ENCODE measurements at places on chromosomes 1 and 21.
A peak's percentile ranks its signal among the peaks of the same experiment; 100 is the strongest.

DNA sequence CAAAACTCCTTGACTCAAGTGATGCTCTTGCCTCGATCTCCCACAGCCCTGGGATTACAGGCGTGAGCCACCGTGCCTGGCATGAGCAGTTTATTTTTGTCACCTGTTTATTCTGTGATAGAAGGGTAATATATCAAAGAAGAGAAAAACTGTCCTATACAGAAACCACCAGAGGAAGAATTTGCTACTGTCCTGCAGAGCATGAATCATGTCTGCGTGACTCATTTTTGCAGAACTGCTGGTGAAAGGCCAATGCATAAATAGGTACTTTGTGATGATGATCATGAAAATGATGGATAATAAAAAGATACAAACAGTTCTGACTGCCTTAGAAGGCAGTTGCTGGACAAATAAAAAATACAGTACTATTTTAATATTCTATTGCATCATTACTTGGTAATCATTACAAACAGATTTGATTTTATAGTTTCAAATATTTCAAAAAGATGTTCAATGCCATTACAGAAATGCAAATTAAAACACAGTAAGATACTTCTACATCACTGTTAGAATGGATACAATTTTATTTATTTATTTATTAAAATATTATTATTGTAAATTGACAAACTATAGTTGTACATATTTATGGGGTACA lies 26.5 kb downstream of the RIPPLY3 start:
- H3K4me3 ChIP-seq = no peak overlapping the region
- no peaks in the 10 kb centered on the region for H3K27me3 ChIP-seq
- no peaks in the 10 kb centered on the region for H3K4me1 ChIP-seq
- H3K36me3 ChIP-seq = no peaks in the 10 kb centered on the region

- H3K27ac ChIP-seq = no peak overlapping the region
- peak overlapping the region; percentile 74 for H3K4me3 ChIP-seq
- H3K27me3 ChIP-seq = no peaks in the 10 kb centered on the region
- no peaks in the 10 kb centered on the region for H3K4me1 ChIP-seq
Observed at GRCh38 chr1:42765269-42765668, 1.6 kb downstream of the P3H1 start.

DNA sequence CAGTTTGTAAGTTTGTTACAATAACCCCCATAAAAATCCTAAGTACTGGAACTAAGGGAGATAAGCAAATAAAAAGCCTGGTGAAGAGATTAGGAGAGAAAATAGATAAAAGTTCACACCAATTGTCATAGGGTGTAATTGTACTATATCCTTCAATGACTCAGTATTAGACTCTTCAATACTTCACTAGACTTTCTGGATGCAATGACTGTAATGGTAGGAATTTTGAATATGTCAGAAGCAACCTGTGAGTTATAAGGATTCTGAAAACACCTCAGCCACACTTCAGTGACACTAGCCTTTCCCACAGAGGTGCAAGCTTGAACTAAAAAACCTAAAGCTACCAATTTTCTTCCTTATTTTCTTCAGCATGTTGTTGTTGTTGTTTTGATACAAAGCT lies 147.9 kb downstream of the PTGER3 start:
- no peak overlapping the region for H3K27ac ChIP-seq
- DNase-seq = no peak
- no peaks in the 10 kb centered on the region for H3K36me3 ChIP-seq
- no peak overlapping the region for H3K4me3 ChIP-seq
- H3K4me1 ChIP-seq = no peaks in the 10 kb centered on the region
- no peaks in the 10 kb centered on the region for H3K27me3 ChIP-seq

- H3K36me3 ChIP-seq = no peaks in the 10 kb centered on the region
- peak overlapping the region; percentile 74 for H3K4me3 ChIP-seq
- no peaks in the 10 kb centered on the region for H3K27me3 ChIP-seq
- peak overlapping the region; percentile 86 for H3K27ac ChIP-seq
- DNase-seq = no peak
Observed at GRCh38 chr1:25245809-25246599, 1.2 kb downstream of the RSRP1 start.

DNA sequence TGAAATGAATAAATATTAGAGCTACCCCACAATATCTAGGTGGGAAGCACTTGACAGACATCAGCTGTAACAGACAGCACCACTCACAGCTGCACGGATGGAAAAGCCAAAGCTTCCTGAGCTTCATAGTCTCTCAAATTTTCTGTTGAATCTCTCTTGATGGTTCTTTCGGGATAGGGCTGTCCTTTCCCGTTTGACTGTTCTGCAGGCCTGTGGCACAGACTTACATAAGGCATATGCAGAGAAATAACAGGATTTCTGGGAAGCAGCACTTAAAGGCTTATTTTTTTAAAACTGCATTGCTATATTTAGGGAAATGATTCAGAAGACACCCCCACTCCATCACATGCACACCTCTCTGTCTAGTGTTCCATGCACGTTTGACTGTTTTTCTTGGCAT lies 77.5 kb downstream of the ZNF648 start:
- H3K27ac ChIP-seq = no peak overlapping the region
- H3K36me3 ChIP-seq = no peaks in the 10 kb centered on the region
- no peaks in the 10 kb centered on the region for H3K27me3 ChIP-seq
- no peaks in the 10 kb centered on the region for H3K4me1 ChIP-seq

DNA sequence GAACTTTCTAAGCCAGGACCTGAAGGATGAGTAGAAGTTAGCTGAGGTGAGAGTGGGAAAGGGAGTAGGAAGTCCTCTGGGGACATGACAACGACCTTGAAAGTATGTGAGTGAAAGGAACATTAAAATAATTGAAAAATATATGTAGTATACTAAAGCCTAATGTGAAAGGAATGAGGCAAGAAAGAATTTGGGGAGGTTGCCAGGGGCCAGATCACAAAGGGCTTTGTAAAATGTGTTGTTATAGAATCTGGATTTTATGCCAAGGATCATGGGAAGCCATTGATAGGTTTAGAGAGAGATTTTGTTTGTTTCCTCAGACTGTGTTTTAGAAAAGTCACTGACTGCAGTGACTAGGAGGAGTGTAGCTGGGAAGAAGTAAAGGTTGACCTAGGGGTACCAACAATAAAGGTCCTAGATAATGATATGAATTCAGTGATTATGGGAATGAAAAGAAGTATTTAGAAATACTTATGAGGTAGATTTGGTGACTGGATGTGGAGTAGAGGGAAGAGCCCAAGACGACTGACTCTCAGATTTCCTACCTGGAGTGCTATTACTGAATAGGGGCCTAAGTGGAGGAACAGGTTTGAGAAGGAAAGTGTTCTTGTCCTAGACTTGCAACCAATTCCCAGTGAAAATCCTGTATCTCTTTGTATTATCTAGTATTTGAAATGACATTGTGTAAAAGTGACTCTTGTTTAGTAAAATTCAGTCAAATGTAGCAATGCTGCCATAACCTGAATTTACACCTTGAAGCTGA lies 179.8 kb downstream of the PHTF1 start:
- DNase-seq = no peak
- peaks cover 4% of the 10 kb centered on the region for H3K36me3 ChIP-seq
- H3K4me1 ChIP-seq = peaks cover 3% of the 10 kb centered on the region
- no peak overlapping the region for H3K27ac ChIP-seq
- H3K27me3 ChIP-seq = no peaks in the 10 kb centered on the region
- no peak overlapping the region for H3K4me3 ChIP-seq

GRCh38 chr1:226603022-226603857 lies 54.7 kb downstream of the STUM start:
- DNase-seq = peak; percentile 61
- no peaks in the 10 kb centered on the region for H3K27me3 ChIP-seq
- H3K4me3 ChIP-seq = no peak overlapping the region
- no peaks in the 10 kb centered on the region for H3K4me1 ChIP-seq
- no peak overlapping the region for H3K27ac ChIP-seq
- no peaks in the 10 kb centered on the region for H3K36me3 ChIP-seq

DNA sequence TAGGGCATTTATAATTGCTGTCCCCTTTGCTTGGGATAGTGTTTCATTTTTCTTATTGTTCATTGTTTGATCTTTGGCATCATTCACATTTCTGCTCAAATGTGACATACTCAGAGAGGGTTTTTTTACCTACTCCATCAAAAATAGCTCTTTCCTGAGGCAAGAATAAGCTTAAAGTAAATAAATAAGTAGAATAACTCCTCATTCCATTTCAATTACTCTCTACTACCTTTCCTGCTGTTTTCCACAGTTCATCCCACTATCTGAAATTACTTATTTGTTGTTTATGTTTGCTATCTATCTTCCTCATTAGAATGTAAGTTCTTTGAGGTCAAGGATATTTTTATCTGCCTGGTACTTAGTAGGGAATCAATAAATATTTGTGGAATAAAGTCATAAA lies 119.9 kb downstream of the LRRC40 start:
- H3K36me3 ChIP-seq = no peaks in the 10 kb centered on the region
- no peak for DNase-seq
- H3K4me1 ChIP-seq = no peaks in the 10 kb centered on the region
- H3K27me3 ChIP-seq = no peaks in the 10 kb centered on the region
- no peak overlapping the region for H3K27ac ChIP-seq
- no peak overlapping the region for H3K4me3 ChIP-seq

DNA sequence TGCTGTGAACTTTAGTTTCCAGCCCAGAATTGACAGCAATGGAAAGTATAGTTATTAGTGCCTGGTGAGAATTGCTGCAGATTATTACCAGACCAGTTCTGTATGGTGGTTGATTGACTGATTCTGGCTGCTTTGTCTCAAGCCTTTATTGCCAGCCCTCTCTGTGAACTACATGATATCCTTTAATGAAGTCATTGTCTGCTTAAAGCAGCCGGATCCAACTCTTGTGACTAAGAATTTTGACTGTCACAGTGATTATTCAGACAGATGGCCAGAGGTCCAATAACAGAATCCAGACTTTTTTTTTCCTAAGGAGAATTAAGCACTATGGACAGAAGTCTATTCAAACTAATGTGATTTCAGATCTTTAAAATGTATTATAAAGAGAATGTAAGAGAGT lies 1548.6 kb upstream of the B3GALT2 start:
- no peaks in the 10 kb centered on the region for H3K4me1 ChIP-seq
- no peak overlapping the region for H3K4me3 ChIP-seq
- no peaks in the 10 kb centered on the region for H3K36me3 ChIP-seq
- no peaks in the 10 kb centered on the region for H3K27me3 ChIP-seq

DNA sequence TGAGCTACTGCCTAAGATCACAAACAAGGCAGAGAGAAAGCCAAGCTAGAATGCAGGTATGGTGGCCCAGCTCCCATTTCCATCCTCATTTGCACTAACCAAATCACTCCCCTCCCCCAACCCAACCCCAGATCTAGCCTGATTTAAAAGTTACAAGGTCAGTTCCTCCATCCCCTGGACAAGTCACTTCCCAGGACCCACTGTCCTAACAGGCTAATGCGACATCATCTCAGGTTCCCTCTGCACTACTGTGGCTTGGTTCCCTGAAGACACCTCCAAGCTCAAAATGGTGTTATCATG lies 2.4 kb downstream of the F11R start:
- H3K27me3 ChIP-seq = no peaks in the 10 kb centered on the region
- no peak for DNase-seq
- H3K27ac ChIP-seq = no peak overlapping the region

DNA sequence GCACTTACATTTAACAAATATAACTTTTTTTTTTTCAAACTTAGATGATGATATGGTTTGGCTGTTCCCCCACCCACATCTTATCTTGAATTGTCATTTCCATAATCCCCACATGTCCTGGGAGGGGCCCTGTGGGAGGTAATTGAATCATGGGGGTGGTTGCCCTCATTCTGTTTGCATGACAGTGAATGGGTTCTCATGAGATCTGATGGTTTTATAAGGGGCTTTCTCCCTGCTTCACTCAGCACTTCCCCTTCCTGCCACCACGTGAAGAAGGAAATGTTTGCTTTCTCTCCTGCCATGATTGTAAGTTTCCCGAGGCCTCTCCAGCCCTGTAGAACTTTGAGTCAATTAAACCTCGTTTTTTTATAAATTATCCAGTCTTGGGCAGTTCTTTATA lies 432.6 kb downstream of the AMY1C start:
- DNase-seq = no peak
- H3K36me3 ChIP-seq = no peaks in the 10 kb centered on the region
- no peaks in the 10 kb centered on the region for H3K4me1 ChIP-seq
- H3K27me3 ChIP-seq = no peaks in the 10 kb centered on the region

GRCh38 chr1:193404236-193404635 lies 217.8 kb upstream of the B3GALT2 start:
- no peaks in the 10 kb centered on the region for H3K27me3 ChIP-seq
- no peak overlapping the region for H3K27ac ChIP-seq
- H3K36me3 ChIP-seq = no peaks in the 10 kb centered on the region
- no peaks in the 10 kb centered on the region for H3K4me1 ChIP-seq

- no peak overlapping the region for H3K27ac ChIP-seq
- peaks cover 2% of the 10 kb centered on the region for H3K27me3 ChIP-seq
- no peaks in the 10 kb centered on the region for H3K36me3 ChIP-seq
- H3K4me3 ChIP-seq = no peak overlapping the region
- no peaks in the 10 kb centered on the region for H3K4me1 ChIP-seq
Observed at GRCh38 chr1:107687849-107688753, 276.9 kb downstream of the VAV3 start.

- H3K36me3 ChIP-seq = no peaks in the 10 kb centered on the region
- H3K27me3 ChIP-seq = no peaks in the 10 kb centered on the region
- H3K4me1 ChIP-seq = peaks cover 7% of the 10 kb centered on the region
- peak overlapping the region; percentile 92 for H3K27ac ChIP-seq
- DNase-seq = no peak
Observed at GRCh38 chr1:19390166-19390850, 78.2 kb downstream of the SLC66A1 start.

DNA sequence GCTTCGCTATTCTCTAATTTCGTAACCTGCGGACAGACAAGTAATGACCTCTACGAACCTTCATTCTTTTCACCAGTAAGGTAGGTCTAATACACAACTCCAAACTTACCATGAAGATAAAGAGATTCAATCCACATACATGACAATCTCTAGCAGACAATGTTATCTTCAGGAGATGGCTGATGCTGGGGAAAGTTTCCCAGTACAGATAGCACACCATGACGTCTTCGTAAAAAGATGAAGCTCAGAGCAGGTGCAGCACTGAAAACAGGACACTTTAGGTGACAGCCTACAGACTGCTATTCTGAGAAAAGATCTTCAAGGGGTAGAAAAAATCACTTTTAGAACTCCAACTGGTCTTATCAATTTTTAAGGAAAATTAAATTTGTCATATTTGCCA lies 41.3 kb downstream of the ZNF281 start:
- DNase-seq = no peak
- no peaks in the 10 kb centered on the region for H3K36me3 ChIP-seq
- no peaks in the 10 kb centered on the region for H3K27me3 ChIP-seq
- no peak overlapping the region for H3K4me3 ChIP-seq
- H3K4me1 ChIP-seq = no peaks in the 10 kb centered on the region

GRCh38 chr1:81607086-81607485 lies 193.6 kb upstream of the ADGRL2 start:
- no peaks in the 10 kb centered on the region for H3K4me1 ChIP-seq
- H3K4me3 ChIP-seq = no peak overlapping the region
- H3K27ac ChIP-seq = no peak overlapping the region
- DNase-seq = no peak
- H3K27me3 ChIP-seq = no peaks in the 10 kb centered on the region

All from aorta (tissue), 5 donors.